ENCODE measurements at places on chromosomes 6 and 20. TPM values are rescaled to one million over a fixed set of nuclear protein-coding genes. Genes with fewer than 3 reads are reported as not detected.

The CLPSL1 gene
- total RNA-seq = not detected

The DYNLT2 gene
- 4.3 TPM for total RNA-seq

- DNase-seq = peak; percentile 38
These were observed 466.6 kb upstream of the AGPAT4 start for GRCh38 chr6:161740486-161740885.

DNA sequence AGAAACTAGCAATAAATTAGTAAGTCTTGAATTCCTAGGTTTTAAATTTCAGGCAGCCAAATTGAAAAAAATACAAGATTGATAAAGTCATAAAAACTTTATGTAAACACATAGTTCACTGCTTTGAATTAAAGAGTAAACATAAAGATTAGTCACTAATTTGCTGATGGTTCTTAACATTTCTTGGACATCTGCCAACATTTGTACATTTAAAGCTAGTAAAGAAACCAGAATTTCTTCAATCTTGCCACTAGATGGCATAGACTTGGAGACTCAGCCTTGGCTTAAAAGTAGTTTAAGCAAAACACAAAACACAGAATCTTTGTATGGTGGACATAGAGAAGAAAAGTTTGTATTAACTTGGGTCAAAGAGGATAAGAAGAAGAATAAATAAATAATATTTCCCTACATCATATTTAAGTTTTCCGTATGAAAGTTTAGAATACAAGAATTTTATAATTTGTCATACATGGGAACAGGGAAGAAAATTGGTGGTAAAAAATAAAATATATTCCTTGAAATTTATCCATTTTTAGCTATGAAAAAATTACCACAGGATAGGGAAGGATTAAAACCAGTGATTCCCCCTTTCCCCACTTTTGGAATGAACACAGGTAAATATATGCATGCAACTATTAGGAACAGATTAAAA, 41.7 kb upstream of the FAM135A start:
- DNase-seq = peak; percentile 83

The MAP7 gene
- total RNA-seq = 0.06 TPM

DNA sequence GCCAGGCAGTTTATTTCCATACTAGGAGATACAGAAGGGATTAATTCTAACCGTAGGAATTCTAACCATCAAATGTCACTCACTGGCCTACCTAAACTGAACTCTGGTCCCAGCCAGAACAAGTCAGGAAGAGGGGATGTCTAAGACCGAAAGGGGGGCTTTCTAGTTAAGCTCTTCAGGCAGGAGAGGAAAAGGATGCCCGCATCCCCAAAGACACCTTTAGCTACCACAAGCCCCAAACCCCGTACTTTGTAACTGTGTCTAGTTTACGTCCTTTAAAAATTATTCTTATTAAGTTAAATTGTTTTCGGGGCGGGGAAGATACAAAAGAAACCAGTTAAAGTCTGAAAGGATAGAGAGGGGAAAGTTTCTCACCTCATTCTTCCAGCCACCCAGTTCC, 1.2 kb upstream of the ZNF76 start:
- DNase-seq = no peak

- no peak for DNase-seq
These were observed 2.0 kb downstream of the SEMG2 start for GRCh38 chr20:45223136-45223535.

The CMTR1 gene
- 39.1 TPM for total RNA-seq

GRCh38 chr6:129648819-129649491, 61.0 kb downstream of the ARHGAP18 start:
- DNase-seq = no peak
